ENCODE measurements at places on chromosomes 5 and 9.

DNA sequence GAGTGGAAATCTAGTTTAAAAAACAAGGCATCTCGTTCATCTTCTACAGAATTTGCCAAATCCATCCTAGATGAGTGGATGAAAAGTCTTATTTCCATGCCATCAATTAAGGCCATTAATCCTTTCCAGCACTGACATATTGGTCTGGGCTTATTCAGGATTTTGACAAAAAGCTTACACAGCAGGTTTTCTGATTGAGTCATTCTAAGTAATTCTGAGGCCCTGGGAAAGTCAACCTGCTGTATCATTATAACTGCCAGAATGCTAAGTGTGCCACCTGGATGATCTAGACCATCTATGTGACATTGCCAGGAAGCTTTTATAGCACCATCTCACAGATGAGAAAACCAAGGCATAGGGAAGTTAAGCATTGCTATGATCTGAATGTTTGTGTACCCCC, 132.1 kb upstream of the MAP3K1 start:
- no peak for DNase-seq

- DNase-seq, result no peak
Measured at GRCh38 chr9:98147582-98147981, 28.6 kb upstream of the TRIM14 start.

DNA sequence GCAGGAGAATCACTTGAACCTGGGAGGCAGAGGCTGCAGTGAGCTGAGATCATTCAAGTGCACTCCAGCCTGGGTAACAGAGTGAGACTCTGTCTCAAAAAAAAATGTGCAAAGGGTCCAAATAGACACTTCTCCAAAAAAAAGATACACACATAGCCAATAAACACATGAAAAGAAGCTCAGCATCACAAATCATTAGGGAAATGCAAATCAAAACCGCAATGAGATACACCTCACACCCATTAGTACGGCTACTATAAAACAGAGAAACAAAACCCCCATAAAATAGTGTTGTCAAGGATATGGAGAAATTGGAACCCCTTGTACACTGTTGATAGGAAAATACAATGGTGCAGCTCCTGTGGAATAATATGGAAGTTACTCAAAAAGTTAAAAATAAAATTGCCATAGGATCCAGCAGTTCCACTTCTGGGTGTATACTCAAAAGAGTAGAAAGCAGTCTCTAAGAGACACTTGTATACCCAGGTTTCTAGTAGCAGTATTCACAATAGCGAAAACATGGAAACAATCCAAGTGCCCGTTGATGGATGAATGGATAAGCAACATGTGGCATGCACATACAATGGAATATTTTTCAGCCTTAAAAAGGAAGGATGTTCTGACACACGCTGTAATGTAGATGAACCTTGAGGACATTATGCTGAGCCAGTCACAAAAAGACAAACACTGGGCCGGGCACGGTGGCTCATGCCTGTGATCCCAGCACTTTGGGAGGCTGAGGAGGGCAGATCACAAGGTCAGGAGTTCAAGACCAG, 57.2 kb upstream of the PPARGC1B start:
- DNase-seq, result no peak

DNA sequence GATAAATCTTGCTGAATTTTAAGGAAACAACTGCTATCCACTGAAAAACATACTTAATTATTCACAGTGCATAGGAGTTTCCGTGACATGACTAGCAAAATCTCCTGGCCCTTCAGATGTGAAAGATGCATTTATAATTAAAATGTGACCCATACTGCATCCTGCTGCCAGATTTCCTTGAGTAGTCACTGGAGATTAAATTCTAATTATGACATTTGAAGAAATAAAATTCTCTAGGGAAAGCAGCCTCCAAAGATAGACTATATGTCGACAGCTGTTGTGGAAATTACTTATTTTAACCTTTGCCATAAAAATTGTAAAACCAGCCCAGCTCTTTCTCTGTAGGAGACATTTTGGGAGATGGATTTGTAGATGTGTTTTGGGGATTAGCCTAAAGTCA, 193.6 kb upstream of the SMC2 start:
- DNase-seq, result no peak

- no peak for DNase-seq
Measured at GRCh38 chr9:4986783-4987182, 1.7 kb downstream of the JAK2 start.
